K562 (cell line): ENCODE measurements at places on chromosomes 1 and 21.

- no peak for DNase-seq
Observed at GRCh38 chr1:177597393-177597792, 372.5 kb downstream of the SEC16B start.

GRCh38 chr1:93846992-93847810 is 31.8 kb downstream of the DNTTIP2 start:
- DNase-seq: peak; percentile 90

DNA sequence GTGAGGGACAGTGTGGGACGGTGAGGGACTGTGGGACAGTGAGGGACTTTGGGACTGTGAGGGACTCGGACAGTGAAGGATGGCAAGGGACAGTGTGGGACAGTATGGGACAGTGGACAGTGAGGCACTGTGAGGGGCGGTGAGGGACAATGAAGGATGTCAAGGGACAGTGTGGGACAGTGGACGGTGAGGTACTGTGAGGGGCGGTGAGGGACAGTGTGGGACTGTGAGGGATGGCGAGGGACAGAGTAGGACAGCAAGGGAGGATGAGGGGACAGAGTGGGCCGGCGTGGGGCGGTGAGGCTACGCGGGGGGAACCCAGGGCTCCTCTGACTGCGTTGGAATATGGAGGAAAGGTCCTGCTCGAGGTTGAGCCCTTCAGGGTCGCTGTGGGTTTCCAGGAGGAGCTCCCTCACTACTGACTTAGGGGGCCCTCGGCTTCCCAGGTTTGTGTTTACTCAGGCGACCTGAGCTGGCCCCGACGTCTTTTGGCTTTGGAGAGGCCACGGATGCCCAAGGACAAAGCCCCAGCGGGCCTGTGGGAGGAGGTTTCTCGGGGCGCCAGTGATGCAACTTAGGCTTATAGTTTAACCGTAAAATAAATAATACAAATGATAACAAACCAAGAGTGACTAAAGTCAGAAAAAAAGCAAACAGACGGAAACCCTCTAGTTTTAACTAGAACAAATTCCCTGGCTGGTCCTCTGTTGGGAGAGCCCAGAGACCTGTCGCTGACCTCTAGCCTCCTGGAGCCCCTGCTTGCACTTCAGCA is 1.1 kb upstream of the ERRFI1 start:
- DNase-seq: no peak

- DNase-seq: no peak
Observed at GRCh38 chr1:163866564-163866963, 544.8 kb downstream of the NUF2 start.

DNA sequence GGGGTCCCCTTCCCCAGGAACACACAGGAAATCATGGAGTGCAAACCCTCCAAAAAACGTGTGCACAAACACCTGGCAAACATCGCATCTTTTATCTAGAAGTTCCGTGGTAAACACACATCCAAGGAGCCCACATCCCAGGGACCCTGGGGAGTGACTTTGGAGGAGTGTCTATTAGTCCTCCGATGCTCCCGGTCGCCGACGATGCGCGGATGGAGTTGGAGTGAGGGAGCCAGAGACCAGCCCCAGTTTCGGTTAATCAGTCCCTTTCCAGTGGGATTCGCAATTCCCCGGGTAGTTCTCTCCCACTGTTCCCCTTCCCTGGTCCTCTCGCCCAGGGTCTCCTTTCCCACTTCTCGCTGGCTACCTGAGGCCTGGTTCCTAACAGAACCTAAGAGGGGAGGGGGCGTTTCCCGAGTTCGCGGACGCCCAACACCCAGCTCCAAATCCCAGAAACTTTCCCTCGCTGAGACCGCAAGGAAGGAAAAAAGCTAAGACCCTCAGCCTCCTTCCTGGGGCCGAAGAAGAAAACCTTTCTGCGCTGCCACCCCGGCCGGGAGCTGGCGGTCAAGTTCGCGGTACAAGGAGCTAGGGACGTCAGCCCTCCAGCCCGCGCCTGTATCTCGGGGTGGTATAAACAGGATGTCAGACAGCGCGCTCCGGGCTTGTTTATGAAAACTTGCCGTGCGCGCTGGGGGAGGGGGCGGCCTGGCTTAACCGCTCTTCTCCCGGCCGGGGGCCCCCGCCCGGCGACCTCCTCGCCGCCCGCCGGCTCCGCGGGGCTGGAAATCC is 787 bp downstream of the JAK1 start:
- DNase-seq: peak; percentile 22

DNA sequence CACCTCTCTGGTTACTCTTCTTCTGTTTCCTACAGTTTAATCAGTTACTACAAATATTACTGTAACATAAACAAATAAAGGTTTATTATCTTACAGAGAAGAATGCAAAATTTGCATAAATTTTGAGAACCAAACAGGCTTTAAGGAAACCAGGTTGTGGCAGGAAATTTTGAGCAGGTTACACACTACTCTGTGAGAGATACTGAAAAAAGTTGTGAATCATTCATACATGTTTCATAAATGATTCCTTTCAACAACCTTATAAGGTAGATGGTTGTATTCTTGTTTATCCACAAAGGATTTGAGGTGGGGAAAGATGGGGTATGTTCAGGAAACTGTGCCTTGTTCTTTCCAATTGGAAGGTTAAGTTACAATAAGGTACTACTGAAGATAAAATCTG is 58.6 kb downstream of the MAST2 start:
- no peak for DNase-seq

DNA sequence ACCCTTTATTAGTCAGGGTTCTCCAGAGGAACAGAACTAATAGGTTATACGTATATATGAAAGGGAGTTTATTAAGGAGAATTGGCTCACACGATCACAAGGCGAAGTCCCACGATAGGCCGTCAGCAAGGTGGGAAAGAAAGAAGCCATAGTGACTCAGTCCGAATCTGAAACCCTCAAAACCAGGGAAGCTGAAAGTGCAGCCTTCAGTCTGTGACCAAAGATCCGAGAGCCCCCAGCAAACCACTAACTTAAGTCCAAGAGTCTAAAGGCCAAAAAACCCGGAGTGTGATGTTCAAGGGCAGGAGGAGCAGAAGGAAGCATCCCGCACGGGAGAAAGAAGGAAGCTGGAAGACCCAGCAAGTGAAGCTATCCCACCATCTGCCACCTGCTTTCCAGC is 9.9 kb downstream of the IFNLR1 start:
- no peak for DNase-seq

DNA sequence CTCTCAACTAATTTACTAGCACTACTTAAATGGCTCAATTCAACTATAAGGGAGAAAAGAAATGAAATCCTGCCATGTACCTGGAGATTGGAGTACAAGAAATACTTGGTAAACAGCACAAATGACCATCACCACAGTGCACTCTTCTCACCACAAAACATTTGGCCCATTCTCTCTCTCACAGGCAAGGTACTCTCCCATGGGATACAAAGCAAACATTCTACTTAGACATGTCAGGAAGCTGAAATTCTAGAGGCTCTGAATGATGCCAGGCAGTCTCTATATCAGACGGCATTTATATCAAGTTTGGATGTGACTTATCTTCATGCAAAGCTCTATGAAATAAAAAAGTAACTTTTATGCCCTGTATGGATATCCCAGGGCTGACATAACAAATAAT is 72.5 kb downstream of the DPT start:
- DNase-seq: no peak

DNA sequence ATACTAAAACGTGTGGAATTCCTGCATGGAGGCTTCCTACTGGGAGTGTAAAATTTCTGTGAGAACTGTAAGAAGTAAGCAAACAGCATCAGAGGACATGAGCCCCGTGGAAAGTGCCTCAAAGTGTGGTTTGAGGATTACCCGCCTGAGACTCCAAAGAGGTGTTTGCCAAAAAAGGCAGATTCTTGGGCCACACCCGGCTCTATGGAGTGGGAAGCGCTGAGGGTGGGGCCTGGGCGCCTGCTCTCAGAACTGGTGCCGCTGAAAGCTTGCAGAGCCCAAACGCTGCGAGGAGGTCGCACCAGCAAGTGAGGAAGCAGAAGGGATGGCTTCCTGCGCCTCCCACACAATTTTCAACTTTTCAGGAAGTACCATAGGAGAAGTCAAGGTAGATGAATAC is 43.0 kb upstream of the PSEN2 start:
- peak; percentile 45 for DNase-seq

DNA sequence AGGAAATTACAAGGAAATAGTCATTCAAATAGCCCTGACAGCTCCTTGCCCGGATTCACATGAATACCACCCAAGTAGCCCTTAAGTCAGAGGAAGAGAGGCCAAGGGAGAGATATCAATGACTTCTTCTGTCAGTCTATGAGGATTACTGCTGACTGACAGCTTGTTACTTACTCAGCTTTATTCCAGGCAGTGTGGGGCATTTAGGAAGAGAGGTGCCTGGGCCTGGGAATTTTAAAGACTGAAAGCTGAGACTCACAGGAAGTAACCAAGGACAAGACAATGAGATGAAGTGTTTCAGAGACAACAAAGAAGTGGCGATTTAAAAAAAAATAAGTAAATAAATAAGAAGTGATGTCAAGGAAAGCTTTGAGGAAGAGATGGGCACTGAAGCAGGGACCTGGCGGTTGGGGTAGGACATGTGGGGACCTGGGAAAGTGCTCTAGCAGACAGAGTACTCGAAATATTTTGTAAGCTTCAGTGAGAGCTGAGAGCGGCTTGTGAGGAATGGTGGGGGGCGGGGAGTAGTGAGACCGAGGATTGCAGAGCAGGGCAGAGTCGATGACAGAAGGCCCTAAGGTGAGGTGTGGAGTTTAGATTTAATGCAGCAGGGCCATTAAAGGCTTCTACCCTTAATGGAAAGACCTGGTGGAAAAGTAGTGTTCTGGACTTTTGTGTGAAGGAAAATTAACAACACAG is 58.9 kb downstream of the ST3GAL3 start:
- no peak for DNase-seq

DNA sequence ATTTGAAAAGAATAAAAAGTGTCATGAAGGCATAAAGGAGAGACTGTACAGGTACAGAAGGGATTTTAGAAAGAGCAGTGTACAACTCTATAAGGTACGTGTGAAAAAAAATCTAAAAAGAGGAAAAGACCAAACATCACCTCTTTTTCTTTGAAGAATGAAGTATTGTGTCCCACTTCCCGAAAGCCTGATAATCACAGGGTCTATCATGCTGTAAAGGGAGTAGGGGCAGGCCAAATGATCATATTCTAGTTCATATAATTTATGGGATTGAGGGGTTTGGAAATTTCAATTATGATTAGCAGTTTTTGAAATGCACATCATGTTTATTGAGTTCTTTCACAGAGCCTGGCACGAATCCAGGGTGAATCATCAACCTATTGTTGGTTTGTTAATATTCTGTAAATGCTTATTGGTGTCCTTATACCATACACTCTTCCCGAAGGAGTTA is 910 bp upstream of the RERE start:
- no peak for DNase-seq
